Renal pelvis (tissue), 12 donors: ENCODE measurements at places on chromosomes 7 and 10. TPM values are rescaled to one million over a fixed set of nuclear protein-coding genes. Genes with fewer than 3 reads are reported as not detected.

The HMX2 gene
- polyA plus RNA-seq = 1.5 TPM

The STRIP2 gene
- polyA plus RNA-seq = 2.0 TPM

The SLF2 gene
- polyA plus RNA-seq = 47.6 TPM

The OPALIN gene
- not detected for polyA plus RNA-seq

The CYP3A7 gene
- polyA plus RNA-seq = 0.16 TPM

The DYNC1I1 gene
- 0.48 TPM for polyA plus RNA-seq

The ZC3HAV1L gene
- 17.3 TPM for polyA plus RNA-seq

The FGL2 gene
- 35.1 TPM for polyA plus RNA-seq

The SMO gene
- polyA plus RNA-seq = 121 TPM

The CPA1 gene
- polyA plus RNA-seq = 2.3 TPM

The CPA2 gene
- polyA plus RNA-seq = 0.58 TPM

DNA sequence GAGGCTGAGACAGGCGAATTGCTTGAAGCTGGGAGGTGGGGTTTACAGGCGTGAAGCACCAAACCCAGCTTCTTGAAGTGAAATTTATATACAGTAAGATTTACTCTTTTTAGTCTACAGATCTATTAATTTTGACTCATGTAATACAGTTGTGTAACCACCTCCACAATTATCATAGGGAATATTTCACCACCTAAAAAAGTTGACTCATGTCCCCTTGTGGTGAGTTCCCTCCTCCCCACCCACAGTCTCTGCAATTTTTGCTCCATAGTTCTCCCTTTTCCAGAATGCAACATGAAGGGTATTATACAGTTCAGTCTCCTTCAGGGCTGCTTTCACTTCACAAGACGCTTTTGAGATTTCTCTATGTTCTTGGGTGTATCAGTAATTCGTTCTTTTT, 156.8 kb downstream of the FAM107B start:
- no peak for DNase-seq

DNA sequence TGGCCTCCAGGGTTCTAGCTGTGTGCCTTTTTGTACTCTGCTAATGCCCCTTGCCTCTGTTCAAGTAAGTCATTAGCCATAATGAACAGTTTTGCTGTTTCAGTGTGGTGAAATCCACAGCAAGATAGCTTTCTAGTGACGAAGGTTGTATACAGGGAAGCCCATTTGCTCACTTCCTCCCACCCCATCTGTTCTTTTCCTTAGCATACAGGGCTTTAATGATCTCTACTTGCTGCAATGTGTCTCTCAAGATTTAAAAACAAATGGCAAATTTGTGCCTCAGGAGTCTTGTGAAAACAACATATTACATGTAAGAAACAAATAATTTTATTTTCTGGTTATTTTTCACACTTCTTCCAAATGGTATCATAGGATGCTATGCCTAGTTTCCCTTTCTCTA, 243.2 kb downstream of the CDK14 start:
- DNase-seq = no peak

DNA sequence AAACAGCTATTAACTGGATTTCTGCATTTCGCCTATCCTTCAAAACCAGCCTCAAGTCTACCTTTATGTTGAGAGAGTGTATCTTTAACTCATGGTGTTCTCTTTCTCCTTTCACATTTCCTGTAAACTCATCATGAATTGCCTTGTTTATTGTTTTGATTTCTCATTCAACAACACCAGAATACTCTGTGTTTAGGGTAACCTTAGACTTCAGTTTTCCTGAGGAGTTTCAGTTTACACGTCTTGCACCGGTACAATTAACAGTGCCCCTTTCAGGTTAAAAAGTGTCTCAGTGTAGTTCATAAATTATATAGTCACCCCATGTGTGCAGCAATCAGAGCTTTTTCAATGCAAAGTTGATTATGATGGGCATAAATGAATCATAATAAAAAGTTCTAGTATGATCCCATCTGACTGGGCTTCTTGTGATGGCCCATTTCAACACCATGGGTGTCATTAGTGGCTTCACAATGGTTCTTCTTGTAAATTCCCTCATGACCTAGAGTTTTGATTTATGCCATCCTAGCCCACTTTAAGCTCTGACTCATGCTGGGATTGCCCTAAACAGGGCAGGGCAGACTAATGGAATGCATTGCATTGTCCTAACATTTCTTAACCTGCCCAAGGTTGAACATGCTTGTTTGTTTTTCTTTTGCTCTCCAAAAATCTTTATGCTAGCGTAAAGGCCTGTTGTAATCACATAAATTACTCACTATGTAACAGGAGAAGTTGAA, 22.0 kb downstream of the ITGB8 start:
- DNase-seq = no peak

DNA sequence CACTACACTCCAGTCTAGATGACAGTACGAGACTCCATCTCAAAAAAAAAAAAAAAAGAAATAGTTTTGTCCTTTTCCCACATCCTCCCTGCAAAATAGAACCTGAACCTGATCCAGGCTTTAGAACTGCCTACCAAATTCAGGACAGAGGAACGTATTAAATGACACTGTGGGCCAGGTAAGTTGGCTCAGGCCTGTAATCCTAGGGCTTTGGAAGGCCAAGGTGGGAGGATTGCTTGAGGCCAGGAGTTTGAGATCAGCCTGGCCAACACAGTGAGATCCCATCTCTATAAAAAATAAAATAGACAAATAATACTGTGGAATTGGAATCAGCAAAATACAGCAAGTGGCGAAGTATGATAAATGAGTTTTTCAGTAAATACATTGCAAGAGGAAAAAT, 10.0 kb upstream of the BNIP3 start:
- no peak for DNase-seq

DNA sequence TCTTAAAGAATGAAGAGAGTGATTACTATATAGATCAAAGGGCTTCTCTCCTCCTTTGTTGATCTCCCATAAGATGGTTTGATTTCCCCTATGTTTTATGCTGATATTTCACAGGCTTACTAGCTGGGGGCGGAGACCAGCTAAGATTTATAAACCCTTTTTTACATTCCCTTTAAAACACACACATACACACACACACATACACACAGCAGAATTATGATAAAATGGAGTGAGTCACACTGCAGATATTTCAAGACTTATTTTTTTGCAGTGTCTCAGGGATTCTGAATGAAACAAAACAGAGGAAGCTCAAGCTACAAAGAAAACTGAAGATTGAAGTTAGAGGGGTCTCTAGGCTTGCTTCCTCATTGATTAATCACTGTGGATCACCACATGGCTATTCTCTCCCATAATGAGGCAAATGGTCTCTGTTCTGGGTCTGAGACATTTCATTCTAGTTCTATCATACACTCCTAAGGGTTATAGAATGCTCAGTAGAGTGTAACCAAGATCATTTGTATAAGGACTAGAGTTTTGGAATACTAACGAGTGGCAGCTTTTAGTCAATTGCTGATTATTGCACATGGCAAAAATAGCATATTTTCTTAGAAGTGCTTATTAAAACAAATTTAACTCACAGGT, 18.6 kb downstream of the INA start:
- DNase-seq = no peak

DNA sequence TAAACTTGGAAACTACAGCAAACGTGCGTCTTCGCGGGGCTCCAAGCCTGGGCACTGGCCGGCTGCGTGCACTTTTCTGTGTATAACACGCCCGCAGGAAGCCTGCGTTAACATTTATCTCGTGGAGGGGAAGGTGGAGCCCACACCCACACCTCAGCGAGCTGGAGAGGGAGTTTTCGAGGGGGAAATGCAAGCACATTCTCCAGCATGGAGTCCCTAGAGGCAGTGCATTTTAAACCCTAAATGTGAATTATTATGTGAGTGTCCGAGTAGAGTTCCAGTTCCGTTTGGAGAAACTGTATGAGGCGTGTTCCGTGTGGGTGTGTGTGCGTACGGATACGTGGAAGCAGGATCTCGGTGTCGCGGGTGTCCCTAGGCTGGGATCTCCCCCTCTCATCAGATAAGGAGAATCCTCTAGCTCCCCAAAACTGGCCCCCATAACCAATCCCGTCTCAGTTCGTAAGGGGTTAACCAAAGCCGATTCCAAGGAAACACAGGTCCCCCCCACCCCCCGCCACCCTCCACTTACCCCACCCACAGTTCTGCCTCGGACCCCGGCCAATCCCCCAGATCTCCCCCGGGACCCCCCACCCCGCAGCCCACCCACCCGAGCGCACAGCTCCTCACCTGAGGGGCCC, 403 bp downstream of the CDK6 start:
- peak; percentile 29 for DNase-seq

GRCh38 chr10:86306628-86307278, 59.8 kb downstream of the GRID1 start:
- peak; percentile 29 for DNase-seq

- no peak for DNase-seq
Measured at GRCh38 chr7:139987691-139988516, 74.8 kb downstream of the PARP12 start.

- DNase-seq = no peak
Measured at GRCh38 chr10:7102557-7103349, 308.1 kb downstream of the SFMBT2 start.

GRCh38 chr10:104274762-104275721, 6.1 kb downstream of the GSTO2 start:
- no peak for DNase-seq

- peak; percentile 65 for DNase-seq
Measured at GRCh38 chr10:110137142-110137545, 70.3 kb upstream of the MXI1 start.

DNA sequence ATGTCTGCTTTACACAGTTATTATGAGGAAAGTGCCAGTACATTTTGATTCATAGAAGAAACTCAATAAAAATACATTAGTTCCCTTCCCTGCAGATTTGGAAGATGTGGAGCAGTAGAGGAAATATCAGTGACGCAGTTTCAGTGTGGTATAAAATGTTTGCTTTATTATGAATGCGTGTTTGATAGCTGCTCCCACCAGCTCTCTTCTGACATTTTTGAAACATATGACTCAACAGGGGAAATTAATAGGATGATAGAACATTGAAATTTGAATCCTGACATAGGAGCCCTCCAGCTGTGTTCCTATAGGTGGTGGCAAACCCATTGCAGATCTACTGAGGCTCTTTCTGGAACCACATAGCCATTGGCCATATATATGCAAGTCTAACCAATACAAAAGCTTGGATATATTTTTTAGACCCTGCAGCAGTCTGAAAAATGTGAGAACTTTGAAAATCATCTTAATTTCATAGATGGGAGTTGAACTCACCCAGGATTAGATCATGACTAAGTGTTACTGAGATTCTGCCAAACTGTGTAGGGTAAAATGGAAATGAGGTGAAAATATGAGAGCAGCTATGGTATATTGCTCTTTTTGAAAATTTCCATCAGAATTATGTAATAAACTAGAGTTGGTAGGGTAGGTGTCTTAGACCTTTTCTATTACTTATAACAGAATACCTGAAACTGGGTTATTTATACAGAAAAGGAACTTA, 47.8 kb downstream of the BZW2 start:
- no peak for DNase-seq

DNA sequence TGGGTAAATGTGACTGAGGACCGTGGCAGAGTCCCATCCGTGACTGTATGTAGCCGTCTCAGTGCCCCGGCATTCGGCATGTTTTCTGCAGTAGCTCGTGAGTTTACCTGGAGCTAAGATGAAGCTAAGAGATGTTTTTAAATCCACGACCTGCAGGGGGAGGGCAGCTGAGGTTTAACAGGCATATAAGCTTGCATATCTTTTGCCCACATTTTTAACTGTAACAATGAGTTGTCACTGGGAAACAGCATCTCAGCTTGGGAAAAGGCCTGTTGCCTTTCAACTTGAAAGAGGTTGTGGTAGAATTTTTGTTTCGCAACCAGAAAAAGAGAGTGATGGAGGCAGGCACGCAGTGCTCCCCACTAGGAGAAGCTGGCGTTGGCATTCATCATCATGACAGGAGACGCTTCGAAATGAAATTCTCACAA, 77.7 kb downstream of the CELF2 start:
- no peak for DNase-seq

- DNase-seq = no peak
Measured at GRCh38 chr7:157702311-157703023, 365.7 kb downstream of the DNAJB6 start.

DNA sequence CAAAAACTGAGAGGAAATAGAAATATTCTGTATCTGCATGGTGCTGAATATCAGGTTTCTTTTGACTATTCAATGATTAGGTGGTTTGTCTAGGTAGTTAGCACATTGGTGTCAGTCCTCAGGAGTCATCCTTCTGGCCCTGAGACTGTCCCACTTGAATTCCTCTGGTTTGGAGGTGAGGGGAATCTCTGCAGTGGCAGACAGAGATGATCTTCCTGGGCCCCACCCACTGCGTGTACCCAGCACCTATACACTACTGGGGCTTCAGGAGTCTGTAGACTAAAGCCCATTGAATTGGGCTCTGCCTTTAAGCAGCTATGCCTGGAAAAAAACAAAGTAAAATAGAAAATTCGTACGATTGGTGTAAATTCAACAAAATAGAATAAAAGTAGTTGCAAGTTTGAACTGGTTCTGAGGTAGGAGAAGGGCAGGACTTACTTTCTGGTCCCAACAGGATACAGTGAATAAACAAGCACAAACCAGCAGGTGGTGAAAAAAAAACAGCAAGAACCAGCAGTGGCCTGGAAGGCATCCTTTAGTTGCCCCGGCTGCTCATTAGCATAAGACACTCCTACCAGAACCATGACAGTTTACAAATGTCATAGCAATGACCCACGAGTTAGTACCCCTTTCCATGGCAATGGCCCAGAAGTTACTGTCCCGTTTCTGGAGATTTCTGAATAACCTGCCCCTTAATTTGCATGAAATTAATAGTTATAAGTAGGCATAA, 1.7 kb downstream of the LIPM start:
- DNase-seq = no peak

GRCh38 chr7:2452074-2452507, 24.1 kb downstream of the GRIFIN start:
- DNase-seq = no peak

- DNase-seq = peak; percentile 95
Measured at GRCh38 chr10:102120991-102121738, 997 bp upstream of the LDB1 start.

DNA sequence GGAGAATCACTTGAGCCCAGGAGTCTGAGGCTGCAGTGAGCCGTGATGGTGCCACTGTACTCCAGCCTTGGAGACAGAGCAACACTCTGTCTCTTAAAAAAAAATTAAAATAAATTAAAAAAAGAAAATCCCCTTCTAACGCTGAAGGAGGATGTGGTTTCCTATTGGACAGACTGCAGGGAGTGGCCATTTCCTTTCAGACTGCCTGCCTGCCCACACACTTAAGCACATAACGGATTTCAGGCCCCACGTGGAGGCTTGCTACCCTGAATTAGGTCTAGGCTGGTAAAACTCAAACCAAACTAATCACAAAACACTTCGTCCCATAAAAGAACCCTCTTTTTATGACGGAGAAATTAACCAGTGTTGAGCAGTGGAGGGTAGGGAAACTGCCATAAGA, 34.0 kb downstream of the GATA3 start:
- DNase-seq = no peak
